NCI-H2107 (cell line): ENCODE measurements at places on chromosomes 12 and 14.

- no peak for DNase-seq
These were observed 90.7 kb upstream of the ARHGAP5 start for GRCh38 chr14:31986405-31986804.

GRCh38 chr14:68228656-68229055 is 409.1 kb downstream of the RAD51B start:
- no peak for DNase-seq

DNA sequence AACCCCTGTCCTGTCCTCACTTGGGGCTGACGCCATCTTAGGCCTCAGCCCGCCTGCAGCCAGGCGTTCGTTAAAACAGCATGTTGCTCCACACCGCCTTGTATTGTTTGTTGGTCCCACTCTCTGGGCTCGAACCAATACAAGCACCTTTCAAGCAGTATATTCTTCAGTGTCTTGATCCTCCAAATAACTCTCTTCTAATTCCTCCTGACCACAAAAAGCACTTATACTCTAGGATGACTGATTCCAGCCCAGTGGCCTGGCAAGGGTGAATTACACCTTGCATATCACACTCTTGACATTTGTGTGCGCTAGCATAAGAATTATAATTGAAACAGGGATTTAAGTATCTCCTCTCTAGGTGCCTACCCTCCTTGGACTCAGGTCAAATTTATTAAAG is 7.1 kb downstream of the CCER1 start:
- no peak for DNase-seq

DNA sequence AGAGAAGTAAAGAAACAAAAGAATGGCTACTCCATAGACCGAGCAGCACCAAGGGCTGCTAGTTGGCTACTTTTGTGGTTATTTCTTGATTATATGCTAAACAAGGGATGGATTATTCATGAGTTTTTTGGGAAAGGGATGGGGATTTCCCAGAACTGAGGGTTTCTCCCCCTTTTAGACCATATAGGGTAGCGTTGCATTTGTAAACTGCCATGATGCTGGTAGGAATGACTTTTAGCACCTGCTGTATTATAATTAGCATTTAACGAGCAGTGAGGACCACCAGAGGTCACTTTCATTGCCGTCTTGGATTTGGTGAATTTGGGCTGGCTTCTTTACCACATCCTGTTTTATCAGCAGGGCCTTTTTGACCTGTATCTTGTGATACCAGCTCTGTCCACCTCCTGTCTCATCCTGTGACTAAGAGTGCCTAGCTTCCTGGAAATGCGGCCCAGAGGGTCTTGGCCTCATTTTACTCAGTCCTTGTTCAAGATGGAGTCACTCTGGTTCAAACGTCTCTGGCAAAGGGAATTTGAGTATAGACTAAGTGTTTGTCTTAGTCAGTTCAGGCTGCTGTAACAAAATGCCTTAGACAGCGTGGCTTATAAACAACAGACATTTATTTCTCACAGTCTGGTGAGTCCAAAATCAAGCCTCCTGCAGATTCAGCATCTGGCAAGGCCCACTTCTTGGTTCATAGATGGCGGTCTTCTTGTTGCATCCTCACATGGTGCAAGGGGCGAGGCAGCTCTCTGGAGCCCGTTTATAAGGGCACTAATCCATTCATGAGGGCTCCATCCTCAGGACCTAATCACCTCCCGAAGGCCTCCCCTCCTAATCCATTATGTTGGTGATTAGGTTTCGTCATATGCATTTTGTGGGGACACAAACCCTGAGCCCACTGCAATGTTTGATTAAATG is 348.3 kb upstream of the SFSWAP start:
- DNase-seq, result no peak

GRCh38 chr14:61362072-61362750 is 40.8 kb downstream of the PRKCH start:
- DNase-seq, result no peak

- no peak for DNase-seq
These were observed 816.4 kb upstream of the FBXO33 start for GRCh38 chr14:40248671-40249070.

GRCh38 chr14:94113490-94113889 is 3.0 kb downstream of the IFI27 start:
- no peak for DNase-seq

DNA sequence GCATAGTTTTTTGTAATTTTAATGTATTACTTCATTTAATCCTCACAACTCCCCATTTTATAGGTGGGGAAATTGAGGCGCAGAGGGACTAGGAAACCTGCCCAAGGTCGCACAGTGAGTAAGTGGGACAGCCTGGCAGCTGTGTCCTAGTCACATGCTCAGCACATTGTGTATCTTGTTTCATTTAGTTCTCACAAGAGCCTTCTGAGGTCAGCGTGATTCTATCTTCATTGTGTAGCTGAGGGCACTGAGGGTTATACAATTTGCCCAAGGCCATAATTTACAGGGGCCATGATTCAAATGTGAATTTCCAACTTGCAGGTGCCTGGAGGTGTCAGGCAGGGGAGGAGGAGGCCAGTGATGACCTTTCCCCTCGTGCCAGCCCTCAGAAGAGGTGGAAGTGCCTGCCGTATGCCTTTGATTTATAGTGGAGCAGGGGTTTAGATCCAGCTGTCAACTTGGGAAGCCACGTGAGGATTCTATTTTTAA is 30.3 kb upstream of the SMOC1 start:
- DNase-seq, result peak; percentile 55

DNA sequence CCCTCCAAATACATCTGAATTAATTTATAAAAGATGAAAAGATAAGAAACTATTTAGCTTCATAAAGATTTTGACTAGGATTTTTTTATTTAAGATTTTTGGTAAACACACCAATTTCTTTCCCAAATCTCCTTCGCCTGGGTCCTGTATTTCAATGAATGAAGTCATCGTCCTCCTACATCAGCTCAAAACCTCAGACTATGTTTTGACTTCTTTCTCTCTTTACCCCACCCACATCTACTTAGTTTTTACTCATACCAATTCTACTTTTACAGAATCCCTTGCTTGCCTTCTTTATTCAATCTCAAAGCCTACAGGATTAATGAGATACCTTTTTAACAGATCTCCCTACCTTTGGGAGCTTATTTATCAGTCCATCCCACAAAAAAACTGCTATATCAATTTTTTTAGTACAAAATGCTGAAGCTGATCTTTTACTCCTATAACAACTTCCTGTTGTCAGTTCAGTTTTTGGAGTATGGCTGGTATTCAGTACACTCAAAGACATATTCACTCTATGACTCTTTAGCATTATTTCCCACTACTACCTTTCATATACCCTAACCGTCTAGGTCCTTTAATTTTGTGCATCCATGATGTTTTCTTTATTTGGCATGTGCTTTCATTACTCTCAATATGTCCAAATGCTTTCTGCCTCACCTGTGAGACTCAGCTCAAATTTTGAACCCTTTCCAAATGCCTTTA is 18.7 kb upstream of the CCDC91 start:
- no peak for DNase-seq

DNA sequence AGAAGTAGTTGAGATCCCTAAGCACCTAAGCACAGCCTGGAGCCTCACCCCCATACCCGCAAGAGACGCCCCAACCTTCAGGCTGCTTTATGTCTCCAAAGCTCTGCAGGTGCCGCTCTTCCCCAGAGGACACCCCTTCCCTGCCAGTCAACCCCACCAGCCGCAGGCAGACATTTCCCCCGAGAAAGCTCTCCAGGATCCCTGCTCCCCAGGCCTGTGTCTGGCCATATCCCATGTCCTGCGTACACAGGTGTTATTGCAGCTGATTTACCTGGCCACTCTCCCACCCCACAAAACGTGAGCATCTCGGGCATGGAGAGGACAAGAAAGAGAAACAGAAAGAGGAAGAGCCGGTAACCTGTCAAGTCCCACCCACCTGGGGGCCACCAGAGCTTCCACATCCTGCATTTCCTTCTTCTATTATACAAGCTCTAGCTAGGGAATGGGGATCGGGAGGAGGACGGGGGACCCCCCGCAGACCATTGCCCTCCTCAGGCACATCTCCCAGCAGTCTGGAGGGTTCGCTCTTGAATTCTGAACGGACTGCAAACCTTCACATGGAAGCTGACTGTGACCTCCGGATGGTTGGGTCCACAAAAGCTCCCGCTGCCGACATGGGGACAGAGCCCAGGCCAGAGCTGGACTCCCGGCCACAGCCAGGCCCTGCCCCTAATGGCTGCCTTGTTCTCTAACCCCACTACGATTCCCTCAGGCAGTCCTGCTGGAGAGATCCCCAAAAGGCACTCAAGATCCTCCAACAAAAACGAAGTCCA is 17.6 kb downstream of the CCDC88C start:
- DNase-seq, result no peak

DNA sequence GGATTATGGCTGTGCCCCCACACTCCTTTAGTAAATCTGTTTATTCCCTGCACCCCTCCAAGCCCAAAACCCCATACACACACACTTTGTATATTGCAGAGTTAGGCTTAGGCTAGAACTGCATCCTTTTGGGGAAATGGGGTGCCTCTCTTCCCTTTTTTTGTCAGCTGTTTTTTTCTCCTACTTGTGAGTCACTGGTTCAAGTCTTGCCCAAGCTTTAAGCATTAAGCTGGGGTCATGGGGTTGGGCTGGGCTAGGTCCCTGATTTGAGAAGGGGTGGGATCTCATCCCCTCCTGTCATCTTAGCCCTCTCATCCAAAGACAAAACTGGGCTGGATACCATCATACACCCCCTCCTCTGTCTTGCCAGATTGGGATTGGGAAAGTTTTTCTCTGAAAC is 1.6 kb downstream of the LRP1 start:
- DNase-seq, result no peak

- no peak for DNase-seq
These were observed 75.2 kb downstream of the GPR135 start for GRCh38 chr14:59389936-59390335.

DNA sequence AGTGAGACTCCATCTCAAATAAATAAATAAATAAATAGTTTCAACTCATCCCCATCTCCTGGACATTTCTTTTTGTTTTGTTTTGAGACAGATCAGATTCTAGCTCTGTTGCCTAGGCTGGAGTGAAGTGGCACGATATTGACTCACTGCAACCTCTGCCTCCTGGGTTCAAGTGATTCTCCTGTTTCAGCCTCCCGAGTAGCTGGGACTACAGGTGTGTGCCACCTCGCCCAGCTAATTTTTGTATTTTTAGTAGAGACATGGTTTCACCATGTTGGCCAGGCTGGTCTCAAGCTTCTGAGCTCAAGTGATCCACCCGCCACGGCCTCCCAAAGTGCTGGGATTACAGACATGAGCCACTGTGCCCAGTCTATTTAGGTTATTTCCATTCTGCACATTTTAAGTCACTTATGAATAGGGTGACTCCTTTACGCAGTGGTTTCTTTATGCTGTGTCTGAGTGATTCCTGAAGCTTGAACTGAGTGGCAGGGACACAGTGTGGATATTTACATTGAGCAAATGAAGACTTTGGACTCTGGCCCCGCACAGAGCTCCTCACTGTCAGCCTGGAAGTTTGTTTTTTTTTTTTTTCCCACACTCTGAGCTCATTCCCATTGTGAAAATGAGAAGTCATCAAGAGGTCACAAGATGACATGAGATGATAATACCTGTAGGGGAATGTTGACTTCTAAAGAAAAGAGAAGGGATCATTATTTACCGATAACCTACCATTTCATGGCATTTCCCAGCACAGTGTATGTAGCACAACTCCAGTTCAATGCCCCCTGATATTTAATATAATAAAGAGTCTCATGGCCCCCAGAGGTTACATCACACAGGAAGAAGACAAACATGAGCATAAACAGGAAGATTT is 72.6 kb downstream of the TBX3 start:
- no peak for DNase-seq

GRCh38 chr14:94602722-94603121 is 9.5 kb upstream of the SERPINA3 start:
- no peak for DNase-seq
